GM12878 (cell line): ENCODE measurements at places on chromosomes 12 and 14. TPM values are rescaled to one million over a fixed set of nuclear protein-coding genes. Genes with fewer than 3 reads are reported as not detected.

CFAP73 gene
- 0.18 TPM in 1 of 2 replicates, not detected in the other for total RNA-seq

SLC38A4 gene
- total RNA-seq, result 0.16 and 0.23 TPM in 2 replicates

TAS2R43 gene
- 0.45 and 0.80 TPM in 2 replicates for total RNA-seq

RHOJ gene
- not detected in 2 replicates for total RNA-seq

DNAJC22 gene
- 0.15 and 0.19 TPM in 2 replicates for total RNA-seq

CCDC177 gene
- not detected in 2 replicates for total RNA-seq

C12orf60 gene
- total RNA-seq, result 1.8 TPM in 2 replicates

KLRC4 gene
- not detected in 2 replicates for total RNA-seq

LMNTD1 gene
- not detected in 2 replicates for total RNA-seq

TAS2R42 gene
- total RNA-seq, result not detected in 2 replicates

FGF23 gene
- not detected in 2 replicates for total RNA-seq

P2RX7 gene
- total RNA-seq, result 1.5 and 2.2 TPM in 2 replicates

INSM2 gene
- not detected in 2 replicates for total RNA-seq

UBE3B gene
- 17.4 and 19.1 TPM in 2 replicates for total RNA-seq

HCAR1 gene
- total RNA-seq, result 0.05 TPM in 2 replicates

SPTB gene
- 0.03 and 0.11 TPM in 2 replicates for total RNA-seq

IGFBP6 gene
- total RNA-seq, result 0.64 and 0.87 TPM in 2 replicates

CCDC196 gene
- not detected in 2 replicates for total RNA-seq

TMEM30B gene
- 0.10 and 0.27 TPM in 2 replicates for total RNA-seq

NGB gene
- not detected in 2 replicates for total RNA-seq

METAP2 gene
- 73.4 and 79.6 TPM in 2 replicates for total RNA-seq

HOTAIR gene
- not detected in 2 replicates for total RNA-seq

KRT5 gene
- not detected in 2 replicates for total RNA-seq

KLRG1 gene
- 2.1 and 2.3 TPM in 2 replicates for total RNA-seq

KCNC2 gene
- total RNA-seq, result not detected in 2 replicates

ASPG gene
- total RNA-seq, result 0.29 TPM in 1 of 2 replicates, not detected in the other

CIT gene
- total RNA-seq, result 35.7 and 38.2 TPM in 2 replicates

APOF gene
- total RNA-seq, result not detected in 2 replicates

RBMS2 gene
- 7.1 and 7.2 TPM in 2 replicates for total RNA-seq

NELL2 gene
- total RNA-seq, result 0.85 and 1.3 TPM in 2 replicates

GUCY2C gene
- total RNA-seq, result 0.08 TPM in 1 of 2 replicates, not detected in the other

NKX2-8 gene
- not detected in 2 replicates for total RNA-seq

CRIP1 gene
- total RNA-seq, result 177 and 188 TPM in 2 replicates

GSC gene
- not detected in 2 replicates for total RNA-seq

TOMM20L gene
- total RNA-seq, result not detected in 2 replicates

PSME1 gene
- 396 and 402 TPM in 2 replicates for total RNA-seq

SLC7A7 gene
- total RNA-seq, result 44.7 and 50.8 TPM in 2 replicates

LTA4H gene
- 44.7 and 45.9 TPM in 2 replicates for total RNA-seq

MYH6 gene
- total RNA-seq, result not detected in 2 replicates
